IPS DF 19.7 (cell line): ENCODE measurements at places on chromosomes 3 and 15.
A peak's percentile ranks its signal among the peaks of the same experiment; 100 is the strongest.

- DNase-seq, result no peak
Measured at GRCh38 chr15:85730001-85730820, 64.5 kb downstream of the KLHL25 start.

- no peak for DNase-seq
Measured at GRCh38 chr15:96505014-96505413, 174.5 kb downstream of the NR2F2 start.

DNA sequence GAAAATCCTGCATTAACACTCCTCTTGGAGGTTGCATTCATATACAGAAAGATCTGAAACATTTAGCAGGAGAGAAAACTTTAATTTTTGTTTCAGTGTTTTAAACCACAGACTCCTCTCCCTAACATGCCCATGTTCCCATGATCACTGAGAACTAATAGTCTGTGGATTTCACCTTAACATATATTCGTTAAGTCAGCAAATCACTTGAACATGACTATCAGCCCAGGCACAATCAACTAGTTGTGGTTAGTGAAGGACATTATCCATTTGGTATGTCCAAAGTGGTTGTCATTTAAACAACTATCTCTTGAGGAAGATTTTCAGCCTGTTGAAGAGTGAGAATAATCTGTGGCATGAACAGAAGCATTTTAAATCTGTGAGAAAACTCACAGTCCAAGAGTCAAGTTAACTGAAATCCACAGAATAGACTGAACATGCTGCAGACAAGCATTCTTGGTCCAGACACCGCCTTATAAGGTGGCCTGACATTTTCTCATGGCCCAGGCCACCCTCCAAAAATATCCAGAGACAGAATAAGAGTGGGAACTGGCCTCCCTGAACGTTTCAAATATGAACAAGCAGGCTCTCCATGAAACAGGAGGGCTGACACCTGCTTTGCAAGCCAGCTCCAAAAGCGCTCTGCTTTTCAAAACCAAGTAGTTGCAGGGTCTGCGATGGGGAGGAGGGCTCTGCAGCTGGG lies 39.9 kb upstream of the ADCY5 start:
- no peak for DNase-seq

DNA sequence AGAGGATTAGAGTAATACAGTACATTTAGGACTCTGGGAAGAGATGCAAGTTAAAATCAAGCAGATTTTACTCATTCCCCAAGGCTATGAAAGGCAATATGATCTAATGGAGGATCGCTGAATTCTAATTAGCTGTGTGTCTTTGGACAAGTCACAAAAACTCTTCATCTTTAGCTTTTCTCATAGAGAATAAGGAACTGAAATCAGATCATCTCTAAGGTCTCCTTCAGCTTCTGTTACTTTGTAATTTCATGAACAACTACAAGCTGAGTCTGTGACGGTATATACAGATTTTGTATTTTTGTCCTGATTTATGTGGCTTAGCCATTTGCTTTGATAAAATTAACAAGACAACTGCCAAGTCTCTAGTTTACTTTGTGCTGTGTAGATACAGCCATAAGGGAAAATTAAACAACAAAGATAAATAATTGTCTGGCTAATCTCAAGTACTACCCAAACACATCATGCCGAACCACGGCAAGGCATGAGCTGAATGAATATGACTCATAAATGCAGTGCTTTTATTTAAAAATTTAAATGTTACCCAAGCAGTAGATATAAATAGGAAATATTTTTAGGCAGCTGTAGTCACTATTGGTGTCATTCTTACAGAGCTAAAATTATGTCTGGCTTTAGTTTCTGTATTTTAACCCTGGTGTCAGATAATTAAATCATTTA lies 81.5 kb downstream of the GAP43 start:
- no peak for DNase-seq

DNA sequence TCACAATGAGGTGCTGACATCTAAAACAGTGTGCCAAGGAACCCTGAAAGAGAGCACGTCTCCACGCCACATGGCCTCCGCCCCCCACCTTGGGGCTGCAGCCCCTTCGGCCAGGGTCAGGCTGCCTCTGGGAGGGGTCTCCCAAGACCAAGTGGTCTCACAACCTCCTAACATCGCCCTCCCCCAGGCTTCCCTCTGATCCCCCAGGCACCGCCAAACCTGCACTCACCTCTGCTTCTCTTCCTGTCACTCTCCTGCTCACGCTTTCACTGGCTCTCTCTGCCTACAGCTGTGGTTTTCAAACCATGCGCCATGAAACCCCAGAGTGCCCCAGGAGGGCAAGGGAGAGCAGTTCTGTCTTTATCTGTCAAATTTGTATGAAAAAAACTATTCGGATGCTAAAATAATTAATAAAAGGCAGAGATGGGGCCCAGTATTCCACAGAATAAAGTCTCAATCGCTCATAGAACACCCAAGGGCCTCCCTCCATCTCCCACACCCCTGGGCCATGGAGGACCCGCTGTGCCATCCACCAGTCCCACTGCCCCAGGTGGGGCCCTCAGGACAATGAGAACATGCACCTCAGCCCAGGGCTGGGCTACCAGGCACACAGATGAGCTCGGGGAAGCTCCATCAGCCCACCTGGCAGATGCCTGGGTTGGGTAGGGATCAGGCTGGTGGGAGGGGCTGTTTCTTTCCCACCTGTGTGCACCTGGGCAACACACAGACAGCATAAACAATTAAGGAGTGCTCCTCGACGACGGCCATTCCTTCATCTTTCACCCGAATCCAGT lies 21.5 kb downstream of the CYFIP1 start:
- DNase-seq, result no peak

- DNase-seq, result no peak
Measured at GRCh38 chr15:93020976-93021772, 67.8 kb downstream of the RGMA start.

- DNase-seq, result no peak
Measured at GRCh38 chr3:23159929-23160328, 43.2 kb upstream of the UBE2E2 start.

- DNase-seq, result peak; percentile 45
Measured at GRCh38 chr3:89165636-89166263, 58.3 kb downstream of the EPHA3 start.

DNA sequence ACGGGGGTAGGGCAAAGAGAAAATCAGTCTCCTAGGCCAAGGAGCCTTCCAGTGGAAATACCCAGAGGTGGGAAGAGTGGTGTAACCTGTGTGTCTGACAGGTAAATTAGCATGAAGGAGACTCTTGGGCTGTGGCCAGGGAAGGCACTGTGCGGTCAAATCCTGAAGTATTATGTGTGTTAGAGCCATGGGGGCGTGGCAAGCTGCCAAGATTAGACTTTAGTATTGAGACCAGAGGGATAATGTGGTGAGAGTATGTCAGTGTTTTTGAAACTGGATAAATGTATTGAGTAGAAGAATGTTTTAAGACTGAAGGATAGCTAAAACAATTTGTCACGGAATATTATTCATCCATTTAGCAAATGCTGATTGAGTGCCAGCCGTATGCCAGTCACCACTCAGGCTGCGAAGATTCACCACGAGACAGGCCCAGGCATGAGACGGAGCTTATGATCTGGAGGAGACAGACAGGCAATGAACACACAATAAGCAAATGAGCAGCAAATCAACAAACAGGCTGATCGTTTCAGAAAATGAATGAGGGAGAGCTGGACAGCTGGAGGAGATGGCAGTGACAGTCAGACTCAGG lies 445.9 kb downstream of the MCTP2 start:
- DNase-seq, result no peak

DNA sequence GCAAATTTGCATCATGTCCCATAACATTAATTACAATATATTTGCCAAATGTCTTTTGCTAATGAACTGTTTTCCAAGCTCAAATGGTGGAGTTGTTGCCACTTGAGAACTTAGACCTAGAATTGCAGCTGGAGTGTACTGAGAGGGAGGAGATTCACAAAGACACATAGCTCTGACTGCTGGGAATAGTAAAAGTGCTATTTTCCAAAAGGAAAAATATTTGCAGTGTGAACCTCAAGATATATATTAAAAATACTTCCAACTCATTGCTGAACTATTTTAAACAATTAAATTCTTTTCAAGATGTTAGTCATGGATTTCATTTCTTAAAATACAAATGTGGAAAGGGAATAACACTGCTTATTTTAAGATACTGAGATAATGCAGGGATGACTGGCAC lies 666.8 kb upstream of the ARPP21 start:
- DNase-seq, result no peak

- peak; percentile 61 for DNase-seq
Measured at GRCh38 chr3:141308588-141309218, 59.6 kb upstream of the ZBTB38 start.

- DNase-seq, result no peak
Measured at GRCh38 chr3:135324301-135324700, 529.2 kb downstream of the EPHB1 start.

GRCh38 chr3:157467200-157467599 lies 30.6 kb downstream of the PTX3 start:
- no peak for DNase-seq

DNA sequence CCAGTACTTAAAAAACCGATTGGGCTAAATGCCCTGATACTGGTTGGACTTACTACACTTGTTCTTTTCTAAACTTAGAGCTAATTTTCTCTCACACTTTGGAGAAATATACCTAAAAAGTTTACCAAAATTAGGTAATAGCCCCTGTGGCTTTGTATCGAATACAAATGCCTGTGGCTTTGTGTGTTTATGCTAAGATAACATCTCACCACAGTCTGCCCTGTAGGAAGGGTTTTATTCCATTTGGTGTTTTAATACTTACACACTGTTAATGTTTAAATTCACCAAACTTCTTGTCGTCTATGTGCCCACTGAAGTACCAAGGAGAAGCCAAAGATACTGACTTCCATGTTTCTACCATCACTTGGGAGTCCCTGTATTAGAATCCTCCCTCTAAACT lies 66.4 kb downstream of the BCHE start:
- no peak for DNase-seq

DNA sequence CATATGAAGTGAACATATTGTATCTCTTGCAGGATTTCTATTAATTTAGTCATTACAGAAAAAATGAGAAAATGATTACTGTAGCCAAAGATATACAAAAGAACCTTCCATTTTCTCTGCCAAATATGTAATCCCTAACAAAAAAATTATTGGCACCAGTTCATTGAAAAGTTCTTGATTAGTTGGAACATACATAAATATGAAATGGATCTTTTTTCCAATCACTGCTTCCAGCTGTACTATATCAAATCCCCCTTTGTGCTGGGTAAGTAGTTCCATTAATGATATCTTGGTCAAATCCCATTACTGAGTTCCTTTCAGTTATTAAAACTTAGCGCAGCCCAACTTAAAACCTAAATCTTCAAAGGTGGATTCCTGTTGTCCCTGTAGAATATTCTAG lies 263.8 kb downstream of the SLC9A9 start:
- DNase-seq, result no peak
